Stimulated activated CD4-positive, alpha-beta T cell treated with anti-CD3 and anti-CD28 coated beads, Interleukin-4, amount 100 ng/mL, for 4 hours (primary cell): ENCODE measurements at places on chromosomes 7 and 10.

- DNase-seq = no peak
Measured at GRCh38 chr7:51253157-51253556, 63.5 kb downstream of the COBL start.

- DNase-seq = no peak
Measured at GRCh38 chr7:1105189-1105588, 17.3 kb downstream of the GPER1 start.

DNA sequence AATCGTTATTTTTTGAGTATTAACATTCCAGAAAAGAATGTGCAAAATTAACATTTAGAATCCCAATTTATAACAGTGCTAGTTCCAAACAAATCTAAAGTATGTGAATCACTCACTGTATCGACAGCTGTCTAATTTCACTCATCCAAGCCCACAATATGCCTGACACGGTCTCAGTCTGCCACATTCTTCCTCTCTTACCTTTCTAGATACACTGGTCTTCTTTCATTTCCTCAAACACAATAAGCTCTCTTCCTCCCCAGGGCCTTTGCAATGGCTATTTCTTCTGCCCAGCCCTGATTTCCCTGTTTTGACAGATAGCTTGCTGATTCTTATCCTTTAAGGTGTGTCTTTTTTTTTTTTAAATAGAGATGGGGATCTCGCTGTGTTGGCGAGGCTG, 48.8 kb downstream of the UBE2H start:
- no peak for DNase-seq

DNA sequence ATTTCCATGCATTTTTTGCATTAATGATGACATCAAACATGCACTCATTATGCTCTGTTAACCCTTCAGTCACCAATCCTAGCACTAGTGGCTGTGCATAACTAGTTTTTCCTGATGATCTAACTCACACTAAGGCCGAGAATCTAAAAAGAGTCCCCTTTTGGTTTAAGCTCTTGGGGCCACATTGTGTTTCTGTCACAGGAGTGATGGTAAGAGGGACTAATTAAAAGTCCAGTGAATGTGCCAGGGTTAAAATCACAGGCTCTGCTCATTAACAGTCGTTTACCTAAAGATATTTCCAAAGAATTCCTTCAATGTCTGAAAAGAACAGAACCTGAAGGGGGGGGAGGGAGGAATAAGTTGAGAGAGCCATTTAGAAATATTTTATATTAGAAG, 359.0 kb upstream of the ANKRD30A start:
- DNase-seq = no peak

DNA sequence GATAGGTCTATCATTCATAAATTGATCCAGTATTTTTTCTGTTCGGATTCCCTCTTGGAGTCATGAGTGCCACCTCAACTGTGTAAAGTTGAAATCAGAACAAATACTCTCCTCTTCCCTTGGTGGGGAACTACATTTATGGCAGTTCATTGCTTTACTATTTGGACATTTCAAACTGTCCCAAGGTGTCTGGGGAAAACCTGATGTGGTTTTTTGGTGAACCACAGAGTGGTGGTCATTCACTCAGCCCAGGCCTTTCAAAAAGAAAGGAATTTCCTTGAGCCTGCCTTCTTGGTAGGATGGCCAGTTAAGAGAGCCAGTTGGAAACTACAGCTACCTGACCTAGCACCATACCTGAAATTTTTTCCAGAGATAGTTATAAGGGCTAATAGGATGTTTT, 59.0 kb downstream of the ABCB1 start:
- no peak for DNase-seq

GRCh38 chr10:124175701-124176348, 82.4 kb upstream of the CHST15 start:
- DNase-seq = no peak

GRCh38 chr7:116980354-116980753, 27.1 kb downstream of the ST7 start:
- no peak for DNase-seq

- DNase-seq = no peak
Measured at GRCh38 chr10:78844960-78845607, 223.7 kb upstream of the ZMIZ1 start.

DNA sequence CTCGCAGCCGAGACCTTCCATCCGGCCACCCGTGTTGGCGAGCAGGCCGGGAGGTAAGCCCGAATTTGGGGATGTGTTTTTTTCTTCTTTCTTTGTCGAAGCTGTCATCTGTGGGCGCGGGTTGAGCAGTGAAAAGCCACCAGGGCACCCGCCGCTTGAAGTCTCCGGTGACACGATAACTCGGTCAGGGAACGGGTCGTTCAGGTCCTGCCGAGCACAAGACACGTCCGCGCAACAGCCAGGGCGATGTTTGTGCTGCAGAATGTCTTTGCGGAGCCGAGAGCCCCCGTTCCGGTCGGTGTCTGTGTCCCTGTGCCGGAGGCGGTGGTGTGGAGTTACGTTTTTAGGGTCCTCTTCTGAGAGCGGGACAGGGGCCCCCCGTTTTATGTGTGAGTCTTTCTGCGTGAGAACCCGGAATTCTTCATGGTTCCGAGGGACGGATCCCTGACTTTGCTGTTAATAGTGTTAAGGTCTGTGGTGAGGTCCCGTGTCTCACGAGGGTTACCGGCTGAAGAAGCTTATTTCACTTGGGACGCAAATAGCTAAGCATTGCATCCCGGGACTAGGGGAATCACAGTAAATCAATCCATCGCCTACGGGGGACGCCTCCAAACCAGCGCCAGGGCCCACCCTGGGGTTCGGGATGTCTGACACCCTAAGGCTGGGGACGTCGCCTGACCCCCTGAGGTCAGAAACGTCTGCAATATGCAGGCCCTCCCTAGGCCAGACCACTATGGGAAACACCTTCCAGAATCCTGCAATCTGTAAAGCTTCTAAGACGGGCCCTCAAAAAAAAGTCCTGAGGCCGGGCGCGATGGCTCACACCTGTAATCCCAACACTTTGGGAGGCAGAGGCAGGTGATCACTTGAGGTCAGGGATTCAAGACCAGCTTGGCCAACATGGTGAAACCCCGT, 99.5 kb downstream of the ELFN1 start:
- DNase-seq = no peak

GRCh38 chr7:87507446-87507845, 32.0 kb upstream of the ABCB4 start:
- no peak for DNase-seq

- DNase-seq = no peak
Measured at GRCh38 chr10:12416344-12417050, 67.2 kb downstream of the CAMK1D start.

DNA sequence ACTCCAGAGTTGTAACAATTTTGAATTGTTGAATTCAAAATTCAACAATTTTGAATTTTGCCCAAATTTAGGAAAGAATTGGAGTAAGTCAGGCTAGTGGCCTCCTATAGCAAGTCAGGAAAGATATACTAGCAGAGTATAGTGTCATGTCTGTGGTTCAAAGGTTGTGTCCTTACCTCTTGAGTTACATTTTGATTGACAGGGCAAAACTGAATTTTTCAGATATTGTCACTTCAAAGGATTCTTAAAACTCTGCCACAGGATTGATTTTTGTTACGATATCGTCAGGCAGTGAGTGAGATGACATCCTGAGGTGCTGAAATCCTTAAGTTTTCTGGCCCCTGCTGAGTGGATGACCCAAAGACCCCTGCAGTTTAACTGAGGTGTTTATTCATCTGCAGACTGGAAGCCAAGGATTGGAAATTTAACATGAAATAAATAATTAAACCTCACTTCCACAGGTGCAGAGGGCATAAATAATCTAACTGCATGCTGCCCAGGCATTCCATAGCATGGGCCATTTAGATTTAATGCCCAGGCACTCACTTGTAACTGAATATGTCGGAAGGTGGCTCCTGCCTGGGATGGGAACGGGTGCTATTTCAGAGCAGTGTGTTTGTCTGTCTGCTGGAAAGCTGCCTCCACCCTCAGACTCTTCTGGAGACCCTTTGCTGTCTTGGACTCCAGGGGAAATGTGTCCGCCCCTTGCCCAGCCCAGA, 50.8 kb downstream of the RBM20 start:
- DNase-seq = no peak

GRCh38 chr7:51700593-51701215, 384.1 kb upstream of the COBL start:
- no peak for DNase-seq

DNA sequence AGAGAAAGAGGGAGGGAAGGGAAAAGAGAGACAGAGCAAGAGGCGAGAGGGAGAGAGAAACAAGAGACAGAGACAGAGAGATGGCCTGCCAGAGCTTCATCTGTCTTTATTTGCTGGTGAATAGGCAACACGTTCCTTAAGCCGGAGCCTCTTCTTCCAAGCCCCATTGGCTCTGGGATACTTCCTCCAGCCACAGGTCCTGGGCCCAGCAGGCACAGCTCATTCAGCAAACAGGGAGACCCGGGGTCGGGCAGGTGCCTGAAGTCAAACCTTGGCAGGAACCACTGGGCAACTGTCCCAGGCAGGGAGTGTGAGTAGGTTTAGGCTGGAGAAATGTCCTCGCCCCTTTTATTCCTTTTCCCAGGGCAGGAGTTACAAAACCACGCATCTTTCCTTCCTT, 68.2 kb downstream of the MYL10 start:
- DNase-seq = no peak

DNA sequence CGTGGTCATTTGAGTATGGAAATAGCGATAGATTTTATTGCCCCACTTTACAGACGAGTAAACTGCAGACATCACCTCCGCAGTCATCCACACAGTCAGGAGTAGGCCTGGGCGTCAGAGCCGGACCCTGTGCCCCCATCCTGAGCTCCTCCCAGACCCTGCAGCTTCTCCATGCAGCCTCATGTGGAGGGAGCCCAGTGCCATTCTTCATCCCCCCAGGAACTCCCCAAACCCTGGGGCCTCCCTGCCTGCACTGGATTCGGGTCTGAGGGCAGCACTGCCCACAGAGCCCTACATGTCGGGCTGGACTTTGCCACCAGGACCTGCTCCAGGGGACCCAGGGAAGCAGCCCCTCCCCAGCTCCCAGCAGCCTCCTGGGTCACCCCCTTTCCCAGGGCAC, 100.8 kb downstream of the MKI67 start:
- no peak for DNase-seq

GRCh38 chr10:32961895-32962369, 3.9 kb upstream of the ITGB1 start:
- DNase-seq = no peak

GRCh38 chr10:31702005-31702404, 226.6 kb downstream of the ARHGAP12 start:
- DNase-seq = no peak

GRCh38 chr7:72037516-72037915, 374.6 kb downstream of the CALN1 start:
- DNase-seq = no peak
